Cardiac septum (tissue), 1 donor: ENCODE measurements at places on chromosomes 2 and 18.

- DNase-seq = no peak
Measured at GRCh38 chr18:47150824-47151366, 595 bp upstream of the HDHD2 start.

- DNase-seq = no peak
Measured at GRCh38 chr18:74063023-74063422, 84.6 kb downstream of the FBXO15 start.

DNA sequence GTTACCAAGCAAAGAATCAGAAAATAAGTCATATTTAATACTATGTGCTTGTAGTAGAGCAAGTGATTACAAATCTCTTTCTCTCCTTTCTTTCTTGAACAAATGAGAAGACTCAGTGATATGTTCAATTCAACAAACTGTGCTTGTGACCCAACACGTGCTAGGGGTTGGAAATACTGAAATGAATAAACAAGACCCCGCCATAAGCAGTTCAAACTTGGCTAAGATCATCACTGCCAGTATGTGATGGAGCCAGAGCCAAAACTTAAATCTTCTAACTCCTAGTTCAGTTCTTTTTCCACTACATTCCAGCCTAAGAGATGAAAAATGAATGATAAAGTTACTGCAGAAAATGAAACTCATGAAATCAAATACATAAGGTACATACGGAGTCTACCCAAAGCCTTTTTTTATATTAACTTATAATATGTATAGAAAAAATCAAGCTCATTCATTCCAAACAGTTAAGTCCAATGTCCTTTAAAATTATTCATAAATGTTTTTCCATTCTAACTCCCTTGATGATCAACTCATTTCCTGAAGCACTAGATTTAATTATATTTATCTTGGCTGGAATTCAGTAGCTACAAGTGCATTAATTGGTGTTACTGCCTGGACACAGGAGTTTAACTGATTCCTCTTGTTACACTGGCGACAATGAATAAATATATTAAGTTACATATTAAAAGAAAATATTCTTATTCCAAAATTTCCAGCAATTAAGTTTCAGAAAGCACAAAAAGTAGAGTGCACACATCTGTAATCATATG is 36.0 kb downstream of the GALNT3 start:
- DNase-seq = no peak

DNA sequence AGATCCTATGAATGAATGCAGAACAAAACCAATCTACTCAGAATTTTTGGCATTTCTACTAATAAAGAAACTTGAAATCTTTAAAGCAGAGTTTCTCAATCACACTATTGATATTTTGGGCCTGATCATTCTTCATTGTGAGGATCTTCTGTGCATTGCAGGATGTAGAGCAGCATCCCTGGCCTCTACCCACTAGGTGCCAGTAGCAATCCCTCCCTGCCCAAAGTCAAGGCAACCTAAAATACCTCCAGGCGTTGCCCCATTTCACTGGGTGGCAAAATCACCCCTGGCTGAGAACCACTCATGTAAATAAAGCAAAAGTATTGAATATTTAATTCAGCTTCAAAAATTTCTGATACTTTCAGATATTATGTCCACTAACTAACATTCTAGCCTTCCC is 213.0 kb downstream of the SP3 start:
- no peak for DNase-seq

DNA sequence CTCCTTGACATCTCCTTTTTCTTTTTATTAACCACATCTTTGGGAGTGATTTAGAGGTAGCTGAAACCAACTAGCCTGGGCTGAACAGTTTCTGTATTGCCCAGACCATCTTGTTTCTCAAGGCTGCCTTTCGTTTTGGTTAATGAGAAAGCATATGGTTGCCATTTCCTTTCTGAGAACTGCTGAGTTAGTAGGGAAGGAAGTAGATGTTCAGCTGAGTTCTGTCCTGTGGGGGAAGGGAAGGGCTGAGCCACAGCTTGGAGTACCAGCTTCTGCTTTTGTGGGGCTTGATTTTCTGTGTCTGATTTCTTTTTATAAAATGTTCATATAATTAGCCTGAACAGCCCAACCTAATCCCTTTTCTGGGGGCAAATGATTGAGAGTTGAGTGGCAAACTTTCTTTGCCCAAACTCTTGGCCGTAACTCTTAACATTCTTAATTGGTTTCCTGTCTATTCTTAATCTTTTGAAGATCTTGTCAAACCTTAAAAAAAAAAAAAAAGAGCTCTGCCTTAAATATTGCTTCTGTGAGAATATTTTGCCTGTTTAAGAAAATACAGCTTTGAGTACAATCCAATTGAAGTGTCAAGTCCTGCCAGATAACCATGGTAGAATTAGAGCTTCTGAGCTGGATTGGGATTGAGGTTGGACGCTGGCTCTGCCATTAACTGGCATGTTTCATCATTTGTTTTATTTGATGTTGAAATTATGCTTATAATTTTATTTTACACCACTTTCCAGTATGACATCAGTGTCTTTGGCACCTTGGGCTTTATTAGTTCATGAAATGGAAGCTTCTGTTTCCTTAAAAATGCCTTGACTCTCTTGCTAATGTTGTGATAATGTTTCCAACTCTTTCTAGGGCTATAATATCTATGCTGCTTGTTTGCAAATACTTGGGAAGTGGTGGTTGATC is 1.9 kb upstream of the NABP1 start:
- DNase-seq = peak; percentile 75

DNA sequence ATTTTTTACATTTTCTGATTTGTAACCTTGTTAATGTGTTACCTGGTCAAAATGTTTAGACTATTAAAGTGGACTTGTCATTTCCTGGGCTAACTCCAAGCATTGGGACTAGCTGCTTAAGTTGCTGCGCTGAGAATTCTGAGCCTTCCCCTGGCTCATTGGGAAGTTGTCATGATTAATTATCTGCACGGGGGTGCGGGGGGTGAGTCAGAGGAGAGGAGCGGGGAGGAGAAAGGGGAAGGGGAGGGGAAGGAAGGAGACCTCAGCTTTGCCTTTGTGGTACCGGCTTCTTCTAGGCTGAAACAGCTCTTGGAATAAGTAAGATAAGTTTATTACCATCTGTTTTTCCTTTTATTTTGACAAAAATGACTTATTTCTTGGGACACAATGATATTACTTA is 52.9 kb upstream of the APCDD1 start:
- DNase-seq = no peak

GRCh38 chr2:113039719-113040118 is 12.9 kb downstream of the IL36B start:
- DNase-seq = no peak
